ENCODE measurements at places on chromosomes 16 and 17. TPM values are rescaled to one million over a fixed set of nuclear protein-coding genes. Genes with fewer than 3 reads are reported as not detected.

ANKRD40CL gene
- 0.36 TPM for total RNA-seq

SDF2 gene
- total RNA-seq, result 40.9 TPM

FCSK gene
- total RNA-seq, result 11.9 TPM

CA5A gene
- total RNA-seq, result not detected

GRCh38 chr17:33520426-33521330 lies 227.6 kb upstream of the ASIC2 start:
- DNase-seq, result no peak

EMP2 gene
- total RNA-seq, result 31.8 TPM

DNA sequence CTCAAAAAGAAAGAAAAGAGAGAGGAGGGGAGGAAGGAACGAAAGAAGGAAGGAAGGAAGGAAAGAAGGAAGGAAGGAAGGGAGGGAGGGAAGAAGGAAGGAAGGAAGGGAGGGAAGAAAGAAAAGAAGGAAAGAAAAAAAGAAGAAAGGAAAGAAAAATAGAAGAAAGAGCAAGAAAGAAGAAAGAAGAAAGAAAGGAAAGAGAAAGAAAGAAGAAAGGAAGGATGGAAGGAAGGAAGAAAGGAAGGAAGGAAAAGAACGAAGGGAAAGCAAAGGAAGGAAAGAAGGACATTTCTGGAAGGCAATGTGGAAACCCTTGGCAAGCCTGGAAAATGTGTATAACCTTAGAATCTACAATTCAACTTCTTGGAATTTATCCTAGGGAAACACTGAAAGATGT lies 150.4 kb upstream of the LHX1 start:
- no peak for DNase-seq

GAS2L2 gene
- not detected for total RNA-seq

DNA sequence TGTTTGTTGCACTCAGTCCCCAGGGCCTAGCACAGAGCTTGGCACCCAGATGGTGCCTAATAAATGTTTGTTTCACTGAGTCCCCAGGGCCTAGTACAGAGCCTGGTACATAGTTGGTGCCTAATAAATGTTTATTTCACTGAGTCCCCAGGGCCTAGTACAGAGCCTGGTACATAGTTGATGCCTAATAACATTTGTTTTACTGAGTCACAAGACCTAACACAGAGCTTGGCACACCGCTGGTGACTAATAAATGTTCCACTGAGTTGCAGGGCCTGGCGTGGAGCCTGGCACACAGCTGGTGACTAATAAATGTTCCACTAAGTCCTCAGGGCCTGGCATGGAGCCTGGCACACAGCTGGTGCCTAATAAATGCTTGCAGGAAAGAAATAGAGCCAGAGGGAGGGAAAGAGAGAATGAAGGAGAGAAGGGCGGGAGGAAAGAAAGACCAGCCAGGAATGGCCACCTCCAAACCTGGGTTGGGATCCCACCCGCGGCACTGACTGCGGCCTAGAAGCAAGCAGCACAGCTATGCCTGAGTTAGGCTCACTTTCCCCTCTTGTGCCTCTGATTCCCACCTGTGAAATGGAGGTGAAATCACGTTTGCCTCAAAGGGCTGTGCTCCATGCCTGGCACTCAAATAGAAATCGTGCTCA lies 7.5 kb downstream of the SLC5A11 start:
- no peak for DNase-seq

CRHR1 gene
- not detected for total RNA-seq

DNA sequence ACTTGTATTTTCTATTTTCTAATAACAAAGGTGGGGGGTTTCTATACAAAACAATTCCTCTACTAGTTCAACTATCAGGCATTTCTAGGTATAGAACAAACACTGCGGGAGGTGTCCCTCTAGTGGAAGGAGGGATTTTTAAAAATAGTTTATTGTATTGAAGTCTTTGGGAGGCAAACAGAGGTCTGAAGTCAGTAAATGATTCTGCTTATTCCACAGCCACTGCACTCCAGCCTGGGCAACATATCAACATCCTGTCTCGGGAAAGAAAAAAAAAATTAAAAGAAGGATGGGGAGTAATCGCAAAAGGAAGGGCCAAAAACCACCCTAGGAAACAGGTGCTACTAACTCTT lies 648 bp upstream of the ERCC4 start:
- peak; percentile 44 for DNase-seq

DNA sequence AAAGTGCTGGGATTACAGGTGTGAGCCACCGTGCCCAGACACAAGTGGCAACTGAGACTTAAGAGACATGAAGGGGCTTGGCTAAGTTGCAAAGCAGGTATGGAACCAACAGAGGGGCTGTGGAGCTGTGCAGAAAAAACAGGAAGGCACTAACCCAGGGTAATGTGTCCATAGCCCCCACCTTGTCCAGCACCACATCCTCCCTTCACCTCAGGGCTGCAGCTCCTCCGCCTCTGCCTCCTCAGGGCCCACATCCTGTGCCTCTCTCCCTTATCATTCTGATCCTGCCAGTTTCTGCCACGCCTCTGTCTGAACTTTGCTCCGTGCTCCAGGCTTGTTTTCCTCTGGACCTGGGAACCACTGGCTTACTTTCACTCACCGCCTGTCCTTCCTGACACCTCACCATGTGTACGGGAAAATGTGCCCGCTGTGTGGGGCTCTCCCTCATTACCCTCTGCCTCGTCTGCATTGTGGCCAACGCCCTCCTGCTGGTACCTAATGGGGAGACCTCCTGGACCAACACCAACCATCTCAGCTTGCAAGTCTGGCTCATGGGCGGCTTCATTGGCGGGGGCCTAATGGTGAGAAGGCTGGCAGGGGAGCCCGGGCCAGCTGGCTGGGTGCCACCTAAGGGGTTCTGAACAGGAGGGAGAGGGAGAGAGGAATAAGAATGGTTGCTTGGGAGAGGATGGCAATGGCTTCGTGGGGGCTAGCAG lies at the start of gene TM4SF5:
TSS of gene TM4SF5 (plus strand) at position 368 of the 716 bp plus-strand sequence. CDS start at position 405, 37 bp downstream.
- DNase-seq, result no peak

GRCh38 chr17:53924530-53925455 lies 102.1 kb downstream of the KIF2B start:
- DNase-seq, result no peak

DNA sequence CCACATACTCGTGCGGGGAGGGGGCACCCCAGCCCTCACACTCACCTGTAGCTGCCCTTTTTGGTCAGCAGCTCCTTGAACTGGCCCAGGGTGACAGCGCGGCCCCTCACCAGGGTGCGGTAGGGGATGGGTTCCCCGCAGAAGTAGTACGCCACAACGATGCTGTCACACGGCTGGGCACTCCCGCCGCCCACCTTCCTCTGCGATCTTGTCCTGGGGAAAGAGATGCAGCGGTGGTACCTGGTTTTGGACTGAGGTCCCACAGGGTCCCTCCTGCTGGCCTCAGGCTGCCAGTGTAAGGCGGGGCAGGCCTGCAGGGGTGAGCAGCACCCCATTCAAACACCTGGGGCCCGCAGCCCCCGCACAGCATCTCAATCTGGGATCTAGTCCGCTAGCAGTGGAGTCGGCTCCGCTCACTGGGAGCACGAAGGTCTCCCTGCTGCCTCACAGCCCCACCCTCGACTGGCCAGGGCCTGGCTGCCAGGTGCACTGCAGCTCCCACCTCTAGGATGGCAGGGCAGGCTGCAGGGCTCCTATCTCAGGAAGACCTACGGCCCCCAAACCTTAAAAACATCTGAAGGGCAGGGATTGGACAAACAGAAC lies 6.5 kb downstream of the PDIA2 start:
- DNase-seq, result no peak

DNA sequence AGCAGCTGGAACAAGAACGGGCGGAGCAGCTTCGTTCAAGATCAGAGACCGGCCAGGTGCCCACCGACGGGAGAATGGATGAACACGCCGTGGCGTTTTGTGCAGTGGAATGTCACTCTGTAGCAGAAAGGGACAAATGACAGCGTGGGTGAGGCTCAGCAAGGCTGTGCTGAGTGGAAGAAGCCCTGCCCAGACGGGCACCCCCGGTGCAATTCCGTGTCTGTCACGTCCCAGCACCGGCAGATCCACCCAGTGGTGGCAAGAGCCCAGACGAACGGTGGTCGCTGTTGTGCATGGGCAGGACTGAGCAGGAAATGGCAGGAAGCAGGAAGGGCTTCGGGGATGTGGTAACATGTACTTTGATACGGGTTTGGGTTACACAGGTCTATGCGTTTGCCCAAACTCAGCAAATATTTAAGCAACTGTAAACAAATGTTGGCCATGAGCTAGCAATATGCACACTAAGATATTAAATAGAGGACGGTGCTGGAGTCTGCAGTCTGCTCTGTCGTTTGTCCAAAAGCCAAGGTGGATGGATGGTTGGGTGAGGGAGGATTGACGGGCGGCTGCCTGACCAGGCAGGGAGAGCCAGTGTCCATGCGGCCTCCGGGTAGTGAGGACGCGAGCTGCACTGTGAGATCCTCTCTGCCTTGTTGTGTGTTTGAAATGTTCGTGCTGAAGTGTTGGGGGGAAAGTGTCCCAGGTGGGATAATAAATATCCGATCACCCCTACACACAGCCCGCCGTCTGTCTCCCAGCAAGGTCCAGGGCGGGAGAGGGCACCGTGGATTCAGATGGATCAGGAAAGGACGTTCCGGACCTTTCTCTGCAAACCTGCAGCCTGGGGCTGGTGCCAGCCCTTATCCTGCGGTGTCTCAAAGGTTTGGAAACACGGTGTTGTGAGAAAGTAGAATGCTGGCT lies 48.4 kb downstream of the COX4I1 start:
- DNase-seq, result no peak

- DNase-seq, result peak; percentile 89
Measured at GRCh38 chr17:1999557-2000251, 25.4 kb downstream of the RTN4RL1 start.

- peak; percentile 26 for DNase-seq
Measured at GRCh38 chr16:77555791-77556190, 121.0 kb upstream of the ADAMTS18 start.

ATP6V0D1 gene
- total RNA-seq, result 146 TPM

HOXB6 gene
- total RNA-seq, result 0.59 TPM

DNA sequence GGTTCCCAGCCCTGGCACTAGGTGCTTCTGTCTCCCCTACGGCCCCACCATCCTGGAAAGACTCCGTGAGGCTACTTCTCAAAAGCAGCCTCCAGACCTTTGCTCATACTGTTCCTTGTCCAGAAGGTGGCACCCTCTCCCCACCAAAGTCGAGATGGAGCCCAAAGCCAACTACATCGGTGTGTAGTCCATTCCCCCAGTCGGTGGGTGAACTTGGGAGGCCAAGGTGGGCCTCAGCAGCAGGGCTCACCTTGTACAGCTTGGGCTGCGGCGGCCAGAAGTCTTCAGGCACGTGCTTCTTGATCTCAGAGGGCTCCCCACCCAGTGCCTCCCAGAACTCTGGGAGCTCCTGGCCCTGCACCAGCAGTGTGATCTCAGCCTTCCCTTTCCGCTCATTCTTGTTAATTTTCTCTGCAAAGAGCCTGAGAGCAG lies 10.2 kb downstream of the FLII start:
- peak; percentile 99 for DNase-seq

KRTAP4-9 gene
- not detected for total RNA-seq

GRCh38 chr16:1612320-1613111 lies at the start of gene CRAMP1:
CRAMP1 (plus strand) TSS chr16:1612360; CDS start chr16:1614640, 2,280 bp downstream.
- peak; percentile 92 for DNase-seq

TP53TG3D gene
- total RNA-seq, result 0.29 TPM

DNA sequence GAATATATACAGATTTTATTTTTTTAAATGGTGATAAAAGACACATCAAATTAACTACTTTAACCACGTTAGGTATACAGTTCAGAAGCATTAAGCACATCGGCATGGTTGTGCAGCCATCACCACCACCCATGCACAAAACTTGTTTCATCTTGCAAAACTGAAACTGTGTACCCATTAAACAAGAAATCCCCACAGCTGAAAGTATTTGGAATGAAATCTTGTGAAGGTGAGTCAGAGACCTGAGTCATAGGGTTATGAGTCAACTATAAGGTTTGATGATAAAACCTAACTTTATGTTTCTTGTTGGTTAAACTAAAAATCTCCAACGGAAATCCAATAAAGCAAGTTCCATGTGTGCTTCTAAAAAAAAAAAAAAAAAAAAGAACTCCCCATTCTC lies 561.6 kb upstream of the PSMD7 start:
- no peak for DNase-seq

CCL7 gene
- total RNA-seq, result 0.36 TPM

DNA sequence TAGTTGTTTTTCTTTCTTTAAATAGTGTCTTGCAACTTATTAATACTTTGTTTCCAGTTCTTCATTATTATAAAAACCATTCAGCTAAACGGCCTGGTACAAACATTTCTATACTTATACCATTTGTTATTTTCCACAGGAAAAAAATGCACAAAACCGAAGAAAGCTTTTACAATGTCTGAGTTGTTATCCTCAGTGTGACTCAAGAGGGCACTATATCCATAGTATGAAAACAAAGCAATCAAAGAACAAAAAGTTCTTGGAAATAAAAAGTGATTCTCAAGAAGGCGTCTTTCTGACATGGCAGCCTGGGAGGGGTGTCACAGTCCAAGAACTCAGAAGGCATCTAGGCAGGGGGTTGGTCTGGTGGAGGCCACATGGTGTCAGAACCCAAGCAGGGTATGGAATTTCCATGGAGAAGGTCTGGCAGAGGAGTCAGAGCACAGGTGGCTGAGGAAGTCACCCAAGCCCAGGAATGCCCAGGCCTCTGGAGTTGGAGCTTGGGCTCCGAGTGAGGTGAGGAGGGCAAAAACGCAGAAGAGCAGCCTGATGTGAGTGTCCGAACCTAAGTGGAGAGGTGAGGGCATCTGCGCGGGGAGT lies 70.9 kb upstream of the ATP2A3 start:
- DNase-seq, result no peak

PRSS8 gene
- not detected for total RNA-seq

IRX3 gene
- 68.4 TPM for total RNA-seq

DNA sequence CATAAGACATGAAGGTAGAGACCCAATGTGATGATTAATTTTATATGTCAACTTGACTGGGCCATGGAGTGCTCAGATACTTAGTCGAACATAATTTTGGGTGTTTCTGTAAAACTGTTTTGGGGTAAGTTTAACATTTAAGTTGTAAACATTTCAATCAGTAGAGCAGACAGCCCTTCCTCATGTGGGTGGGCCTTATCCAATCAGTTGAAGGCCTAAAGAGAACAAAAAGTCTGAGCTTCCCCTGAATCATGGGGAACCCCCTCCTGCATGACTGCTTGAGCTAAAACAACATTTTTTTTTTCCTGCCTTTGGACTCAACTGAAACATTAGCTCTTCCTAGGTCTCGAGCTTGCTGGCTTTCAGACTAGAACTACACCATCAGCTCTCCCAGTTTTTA lies 327.3 kb upstream of the SOX9 start:
- DNase-seq, result no peak

- DNase-seq, result no peak
Measured at GRCh38 chr16:79278506-79278905, 322.0 kb downstream of the MAF start.

DNA sequence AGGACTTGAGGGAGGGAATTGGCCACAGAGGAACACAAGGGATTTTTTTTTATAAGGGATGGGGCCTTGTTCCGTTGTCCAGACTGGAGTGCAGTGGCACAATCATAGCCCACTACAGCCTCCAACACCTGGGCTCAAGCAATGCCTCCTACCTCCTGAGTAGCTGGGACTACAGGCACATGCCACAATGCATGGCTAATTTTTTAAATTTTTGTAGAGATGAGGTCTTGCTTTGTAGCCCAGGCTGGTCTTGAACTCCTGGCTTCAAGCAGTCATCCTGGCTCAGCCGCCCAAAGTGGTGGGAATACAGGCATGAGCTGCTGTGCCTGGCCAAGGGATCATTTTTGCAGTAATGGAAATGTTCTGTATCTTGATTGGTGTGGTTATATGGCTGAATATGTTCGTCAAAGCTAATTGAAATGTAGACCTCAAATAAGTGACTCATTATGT lies 56.9 kb downstream of the VMP1 start:
- no peak for DNase-seq

ALOX12 gene
- total RNA-seq, result not detected

- peak; percentile 37 for DNase-seq
Measured at GRCh38 chr17:83129676-83130075, 50.3 kb downstream of the METRNL start.

- peak; percentile 88 for DNase-seq
Measured at GRCh38 chr17:58278661-58279015, 2.1 kb downstream of the MPO start.
